ENCODE measurements at places on chromosomes 3 and 15. TPM values are rescaled to one million over a fixed set of nuclear protein-coding genes. Genes with fewer than 3 reads are reported as not detected.

DNA sequence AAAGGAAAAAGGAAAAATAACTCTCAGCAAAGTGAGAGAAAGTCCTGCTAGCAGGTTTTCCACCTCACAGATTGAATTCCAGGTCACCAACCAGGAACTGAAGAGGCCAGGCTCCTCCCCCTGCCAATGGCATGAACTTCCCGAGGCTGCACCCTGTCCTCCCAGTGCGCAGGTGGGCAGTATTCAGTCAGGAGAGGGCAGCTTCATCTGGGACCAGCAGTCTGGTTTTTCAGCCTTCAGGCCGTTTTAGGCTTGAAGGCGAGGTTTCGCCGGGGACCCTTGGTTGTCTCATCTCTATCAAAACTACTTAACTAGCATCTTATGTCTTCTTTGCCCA, 41.2 kb downstream of the TRAT1 start:
- no peak for DNase-seq

Gene PRRT3
- 3.2 TPM for total RNA-seq

Gene ARL6
- total RNA-seq = 5.7 TPM

Gene PLSCR4
- 12.3 TPM for total RNA-seq

Gene TP63
- 373 TPM for total RNA-seq

Gene AHSG
- total RNA-seq = not detected

Gene THPO
- total RNA-seq = 1.3 TPM

Gene AGBL1
- not detected for total RNA-seq

GRCh38 chr3:119808843-119809242, 26.9 kb downstream of the NR1I2 start:
- DNase-seq = peak; percentile 70

Gene DAPK2
- 13.2 TPM for total RNA-seq

GRCh38 chr15:43093026-43093425, 12.8 kb downstream of the UBR1 start:
- DNase-seq = no peak

GRCh38 chr15:96361309-96362010, 31.0 kb downstream of the NR2F2 start:
- no peak for DNase-seq

Gene ARRDC4
- total RNA-seq = 103 TPM

DNA sequence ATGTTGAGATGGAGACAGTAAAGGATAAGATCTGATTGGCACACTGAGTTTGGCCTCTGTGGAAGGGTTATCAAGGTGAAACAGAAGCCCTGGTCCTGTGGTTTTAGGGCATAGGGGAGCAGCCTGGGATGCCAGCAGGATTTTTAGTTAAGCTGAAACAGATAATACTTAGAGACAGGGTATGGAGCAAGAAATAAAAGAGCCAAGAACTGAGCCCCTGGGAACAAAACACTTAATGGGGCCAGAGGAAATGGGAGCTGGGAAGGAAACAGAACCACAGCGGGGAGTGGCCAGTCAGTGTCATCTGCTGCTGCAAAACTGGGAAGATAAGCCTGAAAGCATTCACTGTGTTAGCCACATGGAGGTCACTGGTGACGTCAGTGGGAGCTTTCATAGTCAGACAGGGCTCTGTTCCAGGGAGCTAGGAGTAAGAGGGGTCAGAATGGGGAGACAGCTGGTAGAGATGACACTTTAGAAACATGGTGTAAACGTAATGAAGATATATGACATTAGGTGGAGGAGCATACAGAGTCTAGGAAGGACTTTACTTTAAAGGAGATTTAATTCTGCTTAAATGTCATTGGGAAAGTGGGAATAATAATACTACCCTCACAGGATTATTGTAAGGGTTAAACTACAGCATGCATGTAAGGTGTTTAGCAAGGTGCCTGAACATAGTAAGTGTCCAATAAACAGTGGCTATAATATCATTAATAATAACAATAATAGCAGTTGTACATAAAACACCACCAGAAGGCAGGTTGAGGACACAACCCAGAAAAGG, 172.7 kb upstream of the CTNNB1 start:
- DNase-seq = no peak

Gene UBA7
- total RNA-seq = 19.7 TPM

All from lower leg skin (tissue), 4 donors.